ENCODE measurements at places on chromosomes 11 and 22.

- no peak for DNase-seq
Observed at GRCh38 chr11:109338131-109338530, 83.9 kb upstream of the C11orf87 start.

GRCh38 chr11:19080579-19080993, 20.1 kb upstream of the MRGPRX2 start:
- DNase-seq = no peak

DNA sequence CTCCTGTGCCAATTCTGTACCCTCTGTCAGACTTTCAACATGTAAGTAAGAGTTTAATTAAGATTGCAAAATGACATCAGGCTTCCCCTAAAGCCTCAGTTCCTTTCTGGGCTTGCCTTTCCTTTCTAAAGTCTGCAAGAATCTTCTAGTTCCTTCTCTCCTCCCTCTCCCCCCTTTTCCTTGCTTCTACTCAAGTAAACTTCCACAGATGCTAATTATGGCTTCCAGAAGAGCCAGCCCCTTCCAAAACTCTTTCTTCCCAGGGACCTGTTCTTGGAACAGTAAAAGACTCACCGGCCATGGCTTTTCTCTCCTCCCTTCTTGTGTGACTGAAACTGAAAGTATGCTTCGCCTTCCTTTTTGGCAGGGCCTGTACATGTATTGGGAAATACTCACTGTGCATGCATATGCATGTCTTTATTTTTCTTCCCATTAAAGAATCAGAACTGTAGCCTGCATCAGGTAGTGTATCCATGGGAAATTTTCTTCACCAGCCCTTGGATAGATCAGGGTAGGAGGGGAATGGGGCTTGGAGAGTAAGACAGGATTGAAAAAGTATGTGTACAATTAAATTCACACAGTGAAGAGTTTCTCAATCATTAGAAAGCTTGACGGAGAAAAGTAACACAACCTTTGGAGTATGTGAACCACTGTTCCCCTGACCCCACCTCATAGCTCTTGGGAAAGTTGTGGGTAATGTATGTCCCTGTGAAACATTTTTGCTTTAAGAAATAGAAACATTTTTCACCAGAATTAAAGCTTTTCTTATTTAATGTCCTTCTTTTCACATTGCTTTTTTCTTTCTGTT, at the start of gene CASP1:
Gene CASP1 (minus strand): TSS at position 332 of the 808 bp plus-strand sequence. CDS start 31 bp downstream, at position 301.
- no peak for DNase-seq

DNA sequence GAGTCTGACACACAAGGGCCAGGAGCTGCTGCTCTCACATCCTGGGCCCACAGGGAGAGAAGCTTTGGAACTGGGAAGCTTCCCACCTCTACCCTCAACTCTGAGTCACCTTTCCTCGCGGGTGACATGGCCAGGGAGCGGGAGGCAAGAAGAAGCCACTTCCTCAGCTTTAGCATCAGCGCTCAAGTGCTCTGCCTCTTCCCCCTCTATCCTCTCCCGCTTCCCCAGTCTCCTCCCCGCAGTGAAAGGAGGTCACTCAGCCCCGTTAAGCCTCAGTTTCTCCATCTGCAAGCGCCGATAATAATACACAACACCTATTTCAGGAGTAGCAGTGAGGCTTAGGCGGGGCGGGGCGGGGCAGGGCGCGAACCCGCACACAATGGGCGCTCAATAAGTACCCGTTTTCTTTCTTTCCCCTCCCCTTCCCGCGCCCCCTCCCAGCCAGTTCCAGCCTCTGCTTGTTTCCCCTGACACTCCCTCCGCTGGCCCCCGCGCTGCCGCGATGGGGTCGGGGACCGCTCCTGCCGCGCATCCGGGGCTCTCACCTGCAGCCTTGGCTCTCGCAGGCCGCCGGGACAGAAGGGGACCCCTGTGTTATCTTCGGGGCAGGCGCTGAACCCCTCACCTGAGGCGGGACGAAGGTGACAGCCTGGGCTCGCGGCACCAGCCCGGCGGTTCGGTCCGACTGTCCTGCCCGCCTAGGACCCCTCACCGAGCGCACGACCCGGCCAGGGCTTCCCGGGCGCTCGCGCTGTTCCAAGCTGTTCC, 892 bp downstream of the GDPD5 start:
- no peak for DNase-seq

GRCh38 chr11:32895471-32895870, 2.9 kb downstream of the QSER1 start:
- DNase-seq = no peak

DNA sequence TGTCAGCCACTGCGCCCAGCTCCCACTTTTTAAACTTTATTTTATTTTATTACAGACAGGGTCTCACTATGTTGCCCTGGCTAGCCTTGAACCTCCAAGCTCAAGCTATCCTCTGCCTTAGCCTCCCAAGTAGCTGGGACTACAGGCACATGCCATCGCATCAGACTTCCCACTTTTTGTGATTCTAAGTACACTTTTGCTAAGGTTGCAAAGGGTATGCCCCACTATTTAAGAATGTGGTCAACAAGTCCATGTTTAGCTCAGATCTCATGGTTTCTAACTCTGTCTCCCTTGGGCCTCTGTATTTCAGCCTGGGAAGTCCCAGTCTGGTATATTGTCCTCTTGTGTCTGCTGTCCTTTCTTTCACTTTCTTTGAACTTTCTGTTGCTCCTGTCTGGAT, 35.3 kb downstream of the EXPH5 start:
- DNase-seq = no peak

GRCh38 chr11:12066799-12067508, 43.4 kb upstream of the MICAL2 start:
- no peak for DNase-seq
